Stimulated activated CD8-positive, alpha-beta memory T cell treated with anti-CD3 and anti-CD28 coated beads, Interleukin-7, amount 100 ng/mL, for 48 hours (primary cell): ENCODE measurements at places on chromosomes 1 and 21.

GRCh38 chr21:41916888-41917433 is 36.9 kb downstream of the C2CD2 start:
- no peak for DNase-seq

- DNase-seq, result no peak
Observed at GRCh38 chr1:244917073-244917670, 52.8 kb upstream of the HNRNPU start.

DNA sequence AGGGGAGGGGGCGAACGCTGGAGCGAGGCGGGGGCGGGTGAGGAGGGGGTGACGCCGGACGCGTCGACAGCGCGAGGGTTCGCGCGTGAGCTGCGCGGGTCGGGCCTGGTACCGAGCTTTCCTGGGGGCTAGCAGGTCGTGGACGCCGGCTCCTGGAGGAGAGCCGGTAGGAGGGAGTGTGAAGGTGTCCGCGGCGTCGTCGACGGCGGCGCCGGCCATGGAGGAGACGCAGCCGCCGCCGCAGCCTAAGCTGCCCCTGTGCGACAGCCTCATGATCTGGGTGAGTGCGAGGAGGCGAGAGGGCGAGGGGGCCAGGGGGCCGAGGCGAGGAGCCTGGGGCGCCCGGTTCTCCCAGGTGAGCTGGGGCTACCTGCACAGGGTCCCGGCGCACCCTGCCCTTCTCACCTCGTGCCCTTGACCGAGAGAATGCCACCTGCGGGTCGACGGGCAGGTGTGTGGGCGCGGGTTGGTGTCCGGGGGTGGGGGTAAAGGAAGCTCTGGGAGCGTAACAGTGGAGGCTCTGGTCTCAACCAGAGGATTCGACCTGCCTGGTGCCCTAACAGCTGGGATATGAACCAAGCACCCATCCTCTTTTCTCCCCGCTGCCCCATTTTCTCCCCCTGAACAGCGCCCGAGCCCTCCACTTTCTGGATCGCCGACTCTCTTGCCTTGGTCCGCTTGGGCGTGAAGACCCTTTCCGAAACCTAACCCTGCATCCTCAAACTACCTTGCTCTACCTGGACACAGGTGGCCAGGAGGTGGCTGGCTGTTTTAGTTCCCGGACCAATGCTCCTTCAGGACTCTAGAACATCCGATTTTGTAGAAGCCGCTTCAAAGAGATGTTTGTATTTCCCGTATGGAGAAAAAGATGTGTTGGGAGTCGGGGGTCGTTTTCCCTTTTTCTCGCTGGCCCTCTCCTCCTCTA is at the start of gene HOOK1:
Gene HOOK1, plus strand, starts transcription at position 49 of the 925 bp plus-strand sequence. Its CDS starts 169 bp downstream, at position 218.
- no peak for DNase-seq

DNA sequence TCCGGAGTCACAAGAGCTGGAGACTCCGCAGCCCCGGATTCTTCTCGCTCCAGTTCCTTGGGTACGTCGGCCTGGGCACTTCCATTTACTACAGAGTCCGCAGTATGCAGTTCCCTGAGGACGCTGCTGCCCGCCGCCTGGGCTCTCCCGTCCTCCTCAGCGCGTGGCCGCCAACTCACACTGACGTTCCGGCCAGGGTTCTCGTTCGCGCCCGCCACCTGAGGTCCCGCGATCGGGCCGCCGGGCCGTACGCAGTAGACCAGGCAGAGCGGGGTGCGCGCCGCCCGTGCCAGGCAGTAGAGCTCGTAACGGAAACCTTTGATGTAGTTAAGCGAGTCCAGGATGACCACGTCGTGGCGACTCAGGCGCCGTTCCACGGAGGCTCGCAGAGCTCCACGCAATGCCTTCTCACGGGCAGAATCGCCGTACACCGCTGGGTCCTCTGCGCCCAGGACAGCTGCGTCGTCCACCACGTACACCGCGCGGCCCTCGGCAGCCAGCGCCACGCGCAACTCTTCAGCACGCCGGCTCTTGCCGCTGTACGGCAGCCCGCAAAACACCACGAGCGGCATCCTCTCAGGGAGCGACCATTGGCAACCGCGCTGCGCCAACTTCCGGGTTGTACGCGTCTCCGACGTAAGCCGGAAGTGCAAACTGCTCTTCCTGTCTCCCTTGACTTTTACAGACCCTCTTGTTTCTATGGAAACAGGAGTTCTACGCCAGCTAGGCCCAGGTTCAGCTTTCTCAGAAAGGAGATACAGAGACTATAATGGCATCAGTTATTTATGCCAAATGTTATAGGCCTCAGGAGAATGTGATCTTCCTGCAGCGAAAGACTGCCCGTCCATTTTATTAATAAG is at the start of gene KTI12:
Gene KTI12, minus strand, starts transcription at position 621 of the 860 bp plus-strand sequence. Its CDS starts 49 bp downstream, at position 572.
- peak; percentile 64 for DNase-seq

GRCh38 chr1:45008516-45008915 is 2.6 kb downstream of the HECTD3 start:
- DNase-seq, result no peak

DNA sequence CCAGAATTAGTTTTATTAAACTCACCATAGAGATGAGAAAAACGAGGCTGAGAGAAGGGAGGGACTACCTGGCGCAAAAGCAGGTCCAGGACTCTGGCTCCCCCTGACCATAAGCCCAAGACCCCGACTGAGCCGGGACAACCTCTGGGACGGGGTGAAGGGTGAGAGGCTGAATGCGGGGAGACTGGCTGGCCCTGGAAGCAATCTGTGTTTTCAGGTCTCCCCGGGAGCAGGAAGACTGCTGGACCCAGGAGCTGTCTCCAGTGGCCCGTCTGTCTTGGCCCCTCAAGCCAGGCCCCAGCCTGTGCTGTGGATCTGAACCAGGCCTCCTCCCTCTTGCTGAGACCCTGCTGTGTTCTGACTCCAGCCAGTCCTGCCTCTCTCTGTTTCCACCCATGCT is 240.8 kb downstream of the TRABD2B start:
- no peak for DNase-seq

- DNase-seq, result no peak
Observed at GRCh38 chr21:41564871-41565274, 56.9 kb upstream of the TMPRSS2 start.

DNA sequence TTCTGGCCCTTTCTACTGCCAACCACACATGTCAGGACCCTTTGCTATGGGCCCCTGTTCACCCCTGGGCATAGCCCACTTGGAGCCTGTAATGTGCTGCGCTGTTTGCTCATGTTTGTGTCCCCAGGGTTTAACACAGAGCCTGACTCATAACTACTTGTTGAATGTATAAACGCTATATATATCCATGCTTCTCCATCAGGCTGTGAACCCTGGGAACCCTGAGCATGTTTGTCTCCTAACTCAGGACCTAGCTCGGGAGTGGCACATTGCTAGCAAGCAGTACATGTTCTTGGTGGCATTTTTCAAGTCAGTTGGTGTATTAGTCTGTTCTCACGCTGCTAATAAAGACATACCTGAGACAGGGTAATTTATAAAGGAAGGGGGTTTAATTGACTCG is 8.0 kb downstream of the OLFML3 start:
- no peak for DNase-seq
